NK-92 treated with Interleukin-12 subunit alpha and Interleukin-12 subunit beta, amount 100 ng/mL, for 24 hours (cell line): ENCODE measurements at places on chromosomes 2 and 18.

GRCh38 chr2:216236486-216236885 is 127.3 kb downstream of the XRCC5 start:
- no peak for DNase-seq

GRCh38 chr2:217387776-217388387 is 528.0 kb upstream of the TNP1 start:
- DNase-seq: no peak

- no peak for DNase-seq
Observed at GRCh38 chr2:82780050-82780449, 1679.0 kb downstream of the SUCLG1 start.

DNA sequence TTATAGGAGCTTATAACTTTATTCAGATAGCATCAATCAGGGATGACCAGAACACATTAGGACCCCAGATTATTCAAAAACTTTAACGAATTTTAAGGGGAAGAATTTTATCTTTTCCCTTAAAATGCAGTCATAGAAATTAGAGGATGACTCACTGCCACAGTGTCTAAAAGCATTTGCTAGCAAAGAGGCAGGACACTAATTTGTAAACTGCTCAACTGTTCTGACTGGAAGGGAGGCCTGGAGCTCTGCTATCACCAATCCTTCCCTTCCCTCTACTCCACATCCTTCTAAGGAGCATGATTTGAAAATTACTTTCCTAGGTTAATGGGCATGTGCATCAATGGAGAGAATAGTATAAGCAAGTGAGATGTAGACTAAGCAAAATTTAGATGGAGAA is 40.5 kb downstream of the PREPL start:
- no peak for DNase-seq

- no peak for DNase-seq
Observed at GRCh38 chr2:96501471-96501874, 3.7 kb downstream of the NEURL3 start.

DNA sequence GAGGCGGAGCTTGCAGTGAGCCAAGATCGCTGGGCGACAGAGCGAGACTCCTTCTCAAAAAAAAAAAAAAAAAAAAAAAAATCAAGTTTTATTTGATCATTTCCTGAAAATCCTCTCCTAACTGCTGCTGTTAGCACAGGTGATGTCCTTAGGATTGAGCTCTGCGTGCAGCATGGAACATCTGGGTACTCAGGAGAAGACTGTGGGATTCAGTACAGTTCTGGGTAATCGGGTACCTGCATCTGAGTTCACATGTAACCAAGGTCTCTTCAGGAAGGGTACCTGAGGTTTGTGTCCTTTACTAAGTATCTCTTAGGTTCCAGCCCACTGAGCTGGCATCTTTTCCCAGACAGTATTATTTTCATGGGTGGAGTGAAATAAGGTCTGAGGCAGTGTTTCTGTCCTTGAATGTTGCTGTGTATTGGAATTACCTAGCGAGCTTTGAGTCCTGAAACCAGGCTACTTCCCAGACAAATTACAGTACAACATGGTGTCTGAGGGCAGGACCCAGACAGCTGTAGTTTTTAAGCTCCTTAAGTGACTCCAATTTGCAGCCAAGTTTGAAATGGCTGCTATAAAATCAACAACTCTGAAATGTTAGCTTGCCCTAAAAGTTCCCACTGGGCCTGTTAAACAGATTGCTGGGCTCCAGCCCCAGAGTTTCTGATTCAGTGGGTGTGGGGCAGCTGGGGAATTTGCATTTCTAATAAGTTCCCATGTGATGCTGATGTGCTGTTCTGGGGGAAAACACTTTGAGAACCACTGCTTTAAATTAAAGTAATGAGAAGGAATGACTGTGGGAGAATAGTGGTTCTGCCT is 120.5 kb downstream of the PMAIP1 start:
- no peak for DNase-seq

- no peak for DNase-seq
Observed at GRCh38 chr2:38981003-38981669, 91.5 kb downstream of the ARHGEF33 start.

- peak; percentile 60 for DNase-seq
Observed at GRCh38 chr2:231708773-231709635, 679 bp downstream of the PTMA start.
